H9 (cell line): ENCODE measurements at places on chromosomes 3 and 15. TPM values are rescaled to one million over a fixed set of nuclear protein-coding genes. Genes with fewer than 3 reads are reported as not detected.

DNA sequence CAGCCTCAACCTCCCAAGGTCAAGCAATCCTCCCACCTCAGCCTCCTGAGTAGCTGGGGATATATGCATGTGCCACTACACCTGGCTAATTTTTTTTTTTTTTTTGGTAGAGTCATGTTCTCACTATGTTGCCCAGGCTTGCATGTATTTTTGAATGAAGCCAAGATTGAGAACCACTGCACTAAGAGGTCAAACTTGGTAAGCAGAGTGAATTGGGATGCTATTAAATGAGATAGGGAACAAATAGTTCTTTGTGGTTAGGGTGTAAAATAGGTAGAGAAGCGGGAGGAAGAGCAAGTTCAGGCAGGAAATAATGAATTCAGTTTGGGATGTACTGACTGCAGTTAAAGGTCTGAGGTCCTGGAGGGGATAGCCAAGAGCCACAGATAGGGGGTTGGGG is 39.9 kb upstream of the PIAS1 start:
- DNase-seq, result no peak
- H3K4me1 ChIP-seq, result no peaks in the 10 kb centered on the region
- H3K4me3 ChIP-seq, result no peak overlapping the region
- H3K27me3 ChIP-seq, result no peaks in the 10 kb centered on the region
- no peak overlapping the region for H3K27ac ChIP-seq

Gene PRSS50
- 0.24 and 0.59 TPM in 2 replicates for total RNA-seq

DNA sequence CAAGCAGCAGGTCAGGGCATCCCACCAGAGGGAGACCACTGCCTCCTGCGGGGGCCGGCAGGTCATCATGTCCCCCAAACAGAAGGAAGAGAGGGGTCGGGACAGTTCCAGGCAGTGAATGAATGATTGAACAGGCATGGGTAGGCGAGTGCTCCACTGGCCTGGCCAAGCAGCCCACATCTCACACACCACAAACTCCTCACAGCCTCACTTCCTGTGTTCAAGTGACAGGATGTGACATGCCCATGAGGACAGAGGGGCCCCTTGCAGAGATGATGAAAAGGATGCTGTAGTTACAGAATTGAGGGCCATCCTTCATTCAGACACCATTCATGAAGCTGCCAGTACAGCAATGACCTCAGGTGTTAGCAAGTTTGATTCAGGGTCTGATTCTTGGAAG is 3.7 kb downstream of the IQSEC1 start:
- no peak overlapping the region for H3K4me3 ChIP-seq
- H3K4me1 ChIP-seq, result no peaks in the 10 kb centered on the region
- H3K27ac ChIP-seq, result no peak overlapping the region
- no peaks in the 10 kb centered on the region for H3K36me3 ChIP-seq
- H3K27me3 ChIP-seq, result peaks cover 5% of the 10 kb centered on the region; the same call in 1 of the 2 replicates

GRCh38 chr3:190519886-190520285 is 6.0 kb downstream of the IL1RAP start:
- H3K4me3 ChIP-seq, result no peak overlapping the region
- no peak for DNase-seq
- peaks cover 9% of the 10 kb centered on the region; the same call in 2 of the 3 replicates for H3K36me3 ChIP-seq
- peaks cover 1% of the 10 kb centered on the region; the same call in 1 of the 2 replicates for H3K27me3 ChIP-seq
- no peak overlapping the region for H3K27ac ChIP-seq

DNA sequence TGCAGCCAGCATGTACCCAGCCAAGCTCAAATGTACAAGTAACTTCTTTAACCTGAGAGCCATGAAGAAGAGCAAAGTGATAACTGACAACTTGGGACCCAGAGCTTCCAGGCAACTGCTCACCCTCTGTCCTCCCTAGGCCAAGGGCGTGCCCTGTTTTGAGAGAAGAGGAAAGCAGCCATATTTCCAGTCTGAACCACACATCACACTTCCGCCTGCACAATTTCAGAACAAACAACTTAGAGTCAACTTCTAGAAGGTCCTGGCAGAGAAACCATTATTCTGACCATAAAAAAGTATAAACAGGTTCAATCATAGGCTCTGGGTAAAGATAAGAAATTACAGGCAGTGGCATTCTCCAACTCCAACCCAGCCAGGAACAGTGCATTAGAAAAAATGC is 50.1 kb downstream of the ITGB5 start:
- peaks cover 27% of the 10 kb centered on the region for H3K36me3 ChIP-seq
- peaks cover 18% of the 10 kb centered on the region for H3K4me1 ChIP-seq
- H3K27me3 ChIP-seq, result no peaks in the 10 kb centered on the region
- no peak for DNase-seq

DNA sequence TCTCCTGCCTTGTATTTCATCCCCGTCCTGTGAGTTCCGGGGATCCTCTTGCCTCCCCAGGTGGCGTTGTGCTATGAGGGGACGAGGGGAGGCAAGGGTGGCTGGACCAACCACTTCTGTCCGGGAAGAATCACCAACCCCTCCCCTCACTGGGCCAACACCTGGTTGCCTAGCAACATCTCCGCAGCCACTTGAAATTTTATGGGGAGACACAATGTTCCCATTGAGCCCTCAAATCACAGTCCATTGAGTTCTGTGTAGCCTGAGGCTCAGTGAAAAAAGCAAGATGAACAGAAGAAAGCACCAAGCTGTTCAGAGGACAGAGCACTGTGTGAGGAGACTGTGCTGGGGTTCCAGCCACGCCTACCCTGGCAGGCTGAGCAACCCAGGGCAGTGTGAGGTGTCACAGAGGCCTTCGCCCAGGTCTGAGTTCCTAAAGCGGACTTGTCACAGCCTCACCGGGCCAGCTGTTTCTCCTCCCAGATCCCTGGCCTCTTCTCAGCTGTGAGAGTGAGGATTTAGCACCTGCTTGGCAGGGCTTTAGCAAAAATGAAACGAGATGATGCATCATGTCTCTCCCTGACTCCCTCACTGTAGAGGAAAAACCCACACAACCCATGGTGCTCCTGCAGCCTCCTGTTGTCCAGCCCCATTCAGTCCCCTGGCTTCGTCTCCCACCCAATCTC is 76.8 kb downstream of the ATP2B2 start:
- H3K4me3 ChIP-seq, result no peak overlapping the region
- DNase-seq, result no peak
- no peaks in the 10 kb centered on the region for H3K36me3 ChIP-seq
- no peak overlapping the region for H3K27ac ChIP-seq

DNA sequence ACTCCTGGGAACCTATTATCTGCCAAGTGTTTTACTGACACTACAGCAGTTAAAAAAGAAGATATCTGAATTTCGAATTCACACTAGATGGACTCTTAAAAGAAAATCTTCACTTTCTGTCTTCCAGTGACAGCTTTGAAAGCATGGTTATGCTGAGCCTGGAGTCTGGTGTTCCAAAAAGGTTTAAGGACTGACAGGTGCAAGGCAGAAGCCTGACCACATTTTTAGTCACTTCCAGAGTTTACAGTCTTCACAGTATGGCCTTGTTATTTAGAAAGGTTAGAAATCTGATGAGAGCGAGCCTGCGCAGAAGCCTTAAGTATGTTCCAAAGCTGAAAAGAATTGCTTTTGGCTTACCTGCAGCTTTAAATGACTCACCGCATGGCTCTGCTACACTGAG is 59.9 kb downstream of the ETV5 start:
- H3K27ac ChIP-seq, result no peak overlapping the region
- no peak overlapping the region for H3K4me3 ChIP-seq
- H3K36me3 ChIP-seq, result no peaks in the 10 kb centered on the region

DNA sequence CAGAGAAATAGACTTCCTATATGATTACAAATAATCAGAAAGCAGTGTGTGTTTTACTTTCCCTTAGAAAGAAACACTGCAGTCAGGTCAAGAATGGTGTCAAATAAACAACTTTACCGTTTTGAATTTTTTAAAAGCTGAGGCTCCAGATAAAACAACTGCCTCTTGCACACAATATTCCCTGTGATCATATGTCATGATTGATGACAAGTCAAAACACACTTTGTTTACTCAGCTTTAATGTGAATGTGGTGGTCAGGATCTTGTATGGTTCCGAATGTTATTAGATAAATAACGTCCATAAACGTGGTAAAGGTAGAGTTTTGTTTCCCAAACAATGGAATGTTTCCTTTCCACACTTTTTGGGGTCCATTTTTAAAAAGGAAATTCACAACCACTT is 428.4 kb upstream of the MDFIC2 start:
- no peak overlapping the region for H3K4me3 ChIP-seq
- H3K27ac ChIP-seq, result no peak overlapping the region
- no peaks in the 10 kb centered on the region for H3K27me3 ChIP-seq
- H3K36me3 ChIP-seq, result no peaks in the 10 kb centered on the region
- H3K4me1 ChIP-seq, result no peaks in the 10 kb centered on the region; the same call in 1 of the 2 replicates

Gene PLS1
- total RNA-seq, result 20.0 and 20.4 TPM in 2 replicates

- no peak overlapping the region for H3K4me3 ChIP-seq
- no peaks in the 10 kb centered on the region for H3K27me3 ChIP-seq
- H3K27ac ChIP-seq, result no peak overlapping the region
- H3K36me3 ChIP-seq, result no peaks in the 10 kb centered on the region
- H3K4me1 ChIP-seq, result no peaks in the 10 kb centered on the region
Observed at GRCh38 chr15:57340682-57341259, 35.5 kb upstream of the CGNL1 start.

GRCh38 chr3:158312560-158313141 is 202.8 kb downstream of the RSRC1 start:
- no peak overlapping the region for H3K4me3 ChIP-seq
- no peaks in the 10 kb centered on the region for H3K27me3 ChIP-seq
- no peaks in the 10 kb centered on the region for H3K36me3 ChIP-seq
- no peak for DNase-seq
- no peaks in the 10 kb centered on the region for H3K4me1 ChIP-seq

- no peaks in the 10 kb centered on the region; the same call in 2 of the 3 replicates for H3K36me3 ChIP-seq
- peaks cover 7% of the 10 kb centered on the region; the same call in 1 of the 2 replicates for H3K4me1 ChIP-seq
- no peaks in the 10 kb centered on the region for H3K27me3 ChIP-seq
- no peak overlapping the region for H3K4me3 ChIP-seq
- DNase-seq, result no peak
- H3K27ac ChIP-seq, result no peak overlapping the region
Observed at GRCh38 chr3:155648013-155648591, 96.8 kb downstream of the PLCH1 start.

DNA sequence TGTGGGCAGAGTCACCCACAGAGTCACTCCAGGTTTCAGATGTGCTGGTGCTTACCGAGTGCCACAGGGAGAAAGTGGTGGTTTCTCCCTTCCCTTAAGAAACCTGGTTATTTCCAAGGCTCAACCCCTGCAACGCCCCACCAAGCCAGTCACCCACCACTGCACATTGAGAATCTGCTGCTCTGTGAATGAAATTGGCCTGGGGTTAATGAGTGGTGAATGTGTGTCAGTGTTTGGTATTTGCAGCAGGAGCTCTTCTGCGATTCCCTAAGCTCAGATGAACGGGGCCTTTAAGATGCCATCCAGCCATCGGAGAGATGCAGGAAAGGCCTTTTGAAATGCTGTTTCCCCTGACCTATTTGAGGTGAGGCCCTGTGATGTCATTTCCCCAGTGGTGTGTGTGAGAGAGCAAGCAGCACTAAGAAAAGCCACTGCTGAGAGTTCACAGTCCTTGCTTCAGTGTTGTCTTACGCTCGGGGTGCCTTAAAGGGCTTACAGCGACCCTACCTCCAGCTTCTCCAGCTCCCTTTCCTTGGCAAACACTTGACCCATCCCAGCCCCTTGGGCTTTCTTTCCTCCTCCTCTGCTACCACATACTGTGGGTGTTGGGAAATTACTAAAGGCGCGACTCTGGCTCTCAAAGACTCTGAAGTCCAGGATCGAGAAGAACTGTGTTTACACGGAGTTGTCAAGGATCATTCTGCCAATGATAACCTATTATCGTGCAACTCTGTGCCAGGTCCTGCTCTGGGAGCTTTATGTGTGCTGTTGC is 68.9 kb downstream of the SMAD3 start:
- no peak overlapping the region for H3K27ac ChIP-seq
- H3K27me3 ChIP-seq, result no peaks in the 10 kb centered on the region
- peaks cover 7% of the 10 kb centered on the region; the same call in 1 of the 2 replicates for H3K4me1 ChIP-seq
- H3K36me3 ChIP-seq, result no peaks in the 10 kb centered on the region
- no peak for DNase-seq
- H3K4me3 ChIP-seq, result no peak overlapping the region

Gene U2SURP
- 164 and 168 TPM in 2 replicates for total RNA-seq

- peak; percentile 84 for DNase-seq
- no peak overlapping the region for H3K27ac ChIP-seq
- no peaks in the 10 kb centered on the region; the same call in 2 of the 3 replicates for H3K36me3 ChIP-seq
- no peaks in the 10 kb centered on the region; the same call in 1 of the 2 replicates for H3K4me1 ChIP-seq
- H3K27me3 ChIP-seq, result peaks cover 4% of the 10 kb centered on the region; the same call in 1 of the 2 replicates
Observed at GRCh38 chr3:46695177-46695961, 1.9 kb upstream of the ALS2CL start.

DNA sequence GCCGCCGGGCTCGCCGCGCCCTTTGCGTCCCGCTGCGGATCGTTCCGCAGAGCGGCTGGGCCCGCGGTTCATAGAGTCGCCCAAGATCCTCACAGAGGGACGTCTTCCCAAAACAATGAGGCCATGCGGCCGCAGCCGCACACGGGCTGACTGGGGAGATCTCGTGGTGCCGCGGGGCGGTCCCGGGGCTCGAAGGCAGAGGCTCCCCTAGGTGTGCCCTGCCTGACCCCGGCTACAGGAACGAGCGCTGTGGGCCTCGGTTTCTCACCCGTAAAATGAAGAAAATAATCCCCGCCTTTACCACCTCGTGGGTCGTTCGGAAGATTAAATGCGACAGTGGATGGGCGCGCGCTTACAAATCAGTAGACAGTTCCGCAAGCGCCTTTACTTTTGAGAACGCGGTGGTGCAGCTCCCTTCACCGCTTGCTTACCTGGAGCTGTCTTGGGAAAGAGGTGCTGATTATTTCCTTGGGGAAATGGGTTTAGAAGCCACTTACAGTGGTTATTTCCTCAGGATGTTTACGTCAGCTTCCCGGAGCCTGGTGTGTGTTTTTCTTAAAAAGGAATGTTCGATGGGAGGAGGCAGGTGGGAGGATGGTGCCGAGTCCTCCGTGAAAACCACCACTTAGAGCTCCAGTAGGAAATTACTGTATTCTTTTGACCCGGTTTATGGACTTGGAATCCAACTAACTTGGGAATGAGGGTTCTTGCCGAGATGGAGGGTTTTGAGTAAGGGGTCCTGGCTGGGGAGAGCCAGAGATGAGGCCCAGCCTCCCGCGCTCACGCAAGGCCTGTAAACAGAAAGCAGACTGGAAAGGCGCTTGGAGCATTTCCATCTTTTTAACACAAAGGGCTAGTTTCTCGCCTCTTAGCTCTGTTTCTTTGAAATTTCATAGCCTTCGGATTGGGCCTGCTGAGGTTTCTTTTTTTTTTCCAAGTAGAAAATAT is 1.9 kb upstream of the MEX3B start:
- no peaks in the 10 kb centered on the region for H3K4me1 ChIP-seq
- peak; percentile 57 for DNase-seq
- H3K4me3 ChIP-seq, result peak overlapping the region; percentile 84
- peaks cover 7% of the 10 kb centered on the region for H3K36me3 ChIP-seq
- no peaks in the 10 kb centered on the region; the same call in 1 of the 2 replicates for H3K27me3 ChIP-seq

GRCh38 chr3:11289864-11290263 is 17.7 kb downstream of the ATG7 start:
- no peaks in the 10 kb centered on the region; the same call in 2 of the 3 replicates for H3K36me3 ChIP-seq
- no peaks in the 10 kb centered on the region for H3K4me1 ChIP-seq
- no peaks in the 10 kb centered on the region for H3K27me3 ChIP-seq
- DNase-seq, result no peak
- H3K27ac ChIP-seq, result no peak overlapping the region

Gene LTK
- total RNA-seq, result 0.31 TPM in 2 replicates

Gene TUBGCP5
- 14.7 and 15.3 TPM in 2 replicates for total RNA-seq

GRCh38 chr3:150844484-150844883 is 60.8 kb downstream of the MINDY4B start:
- peaks cover 10% of the 10 kb centered on the region; the same call in 1 of the 2 replicates for H3K27me3 ChIP-seq
- no peaks in the 10 kb centered on the region for H3K36me3 ChIP-seq
- peaks cover 7% of the 10 kb centered on the region; the same call in 1 of the 2 replicates for H3K4me1 ChIP-seq
- DNase-seq, result no peak
- no peak overlapping the region for H3K27ac ChIP-seq
